ENCODE measurements at places on chromosomes 3 and 15. TPM values are rescaled to one million over a fixed set of nuclear protein-coding genes. Genes with fewer than 3 reads are reported as not detected.

GRCh38 chr15:52421029-52421428, 107.7 kb downstream of the MYO5A start:
- no peak for DNase-seq

Gene FMN1
- total RNA-seq = 28.3 TPM

Gene SST
- not detected for total RNA-seq

Gene PLA2G4D
- total RNA-seq = not detected

DNA sequence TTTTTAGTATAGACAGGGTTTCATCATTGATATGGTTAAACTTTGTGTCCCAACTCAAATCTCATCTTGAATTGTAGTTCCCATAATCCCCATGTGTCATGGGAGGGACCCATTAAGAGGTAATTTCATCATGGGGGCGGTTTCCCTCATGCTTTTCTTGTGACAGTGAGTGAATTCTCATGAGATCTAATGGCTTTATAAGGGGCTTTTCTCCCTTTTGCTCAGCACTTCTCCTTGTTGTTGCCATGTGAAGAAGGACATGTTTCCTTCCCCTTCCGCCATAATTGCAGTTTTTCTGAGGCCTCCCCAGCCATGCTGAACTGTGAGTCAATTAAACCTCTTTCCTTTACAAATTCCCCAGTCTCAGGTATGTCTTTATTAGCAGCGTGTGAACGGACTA, 20.2 kb upstream of the ZNF710 start:
- no peak for DNase-seq

DNA sequence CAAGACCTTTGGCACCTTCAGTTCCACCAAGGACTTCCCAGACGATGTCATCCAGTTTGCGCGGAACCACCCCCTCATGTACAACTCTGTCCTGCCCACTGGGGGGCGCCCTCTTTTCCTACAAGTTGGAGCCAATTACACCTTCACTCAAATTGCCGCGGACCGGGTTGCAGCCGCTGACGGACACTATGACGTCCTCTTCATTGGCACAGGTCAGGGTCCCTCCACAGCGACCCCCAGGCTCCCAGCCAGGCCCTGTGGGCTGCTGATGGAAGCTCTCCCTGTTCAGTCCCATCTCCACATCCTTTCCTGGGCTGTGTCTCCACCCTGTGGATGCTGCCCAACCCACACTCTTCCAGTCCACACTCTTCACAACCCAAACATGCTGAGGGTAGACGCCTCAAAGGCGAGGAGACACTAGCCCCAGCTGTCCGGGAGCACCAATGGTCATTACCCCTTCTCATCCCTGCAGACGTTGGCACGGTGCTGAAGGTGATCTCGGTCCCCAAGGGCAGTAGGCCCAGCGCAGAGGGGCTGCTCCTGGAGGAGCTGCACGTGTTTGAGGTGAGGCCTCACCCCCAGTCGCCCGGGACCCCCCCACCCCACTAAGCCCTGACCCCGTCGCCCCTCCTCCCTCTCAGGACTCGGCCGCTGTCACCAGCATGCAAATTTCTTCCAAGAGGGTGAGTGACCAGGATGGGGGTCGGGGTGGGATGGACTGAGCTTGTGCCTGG, 4.3 kb upstream of the LSMEM2 start:
- peak; percentile 89 for DNase-seq

- DNase-seq = no peak
These were observed 198.3 kb downstream of the ADAMTS9 start for GRCh38 chr3:64489361-64490044.

DNA sequence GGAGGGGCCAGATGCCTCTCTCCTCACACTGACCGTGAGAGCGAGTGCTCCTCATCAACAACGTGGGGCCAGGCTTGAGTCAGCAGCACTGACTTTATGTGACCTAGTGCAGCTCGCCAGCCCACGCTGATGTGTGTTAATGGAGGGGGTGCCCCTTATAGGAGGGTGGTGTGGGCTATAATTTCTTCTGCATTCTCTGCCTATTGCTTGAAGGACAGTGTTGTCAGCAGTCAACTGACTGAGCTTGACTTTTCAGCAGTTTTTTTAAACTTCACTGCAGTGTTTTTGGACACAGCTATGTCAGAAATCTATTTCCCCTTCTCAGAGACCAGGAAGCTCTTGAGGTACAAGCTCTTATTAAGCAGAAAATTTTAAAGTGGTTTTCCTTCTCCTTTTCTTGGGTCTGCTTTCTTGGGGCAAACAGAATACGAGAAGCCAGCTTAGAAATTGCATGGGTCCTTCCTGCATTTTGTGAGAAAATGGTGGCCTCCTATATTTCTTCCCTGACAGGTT, 304.8 kb upstream of the CTDSPL start:
- DNase-seq = peak; percentile 84

- no peak for DNase-seq
These were observed 74.2 kb downstream of the MAGEF1 start for GRCh38 chr3:184637705-184638104.

DNA sequence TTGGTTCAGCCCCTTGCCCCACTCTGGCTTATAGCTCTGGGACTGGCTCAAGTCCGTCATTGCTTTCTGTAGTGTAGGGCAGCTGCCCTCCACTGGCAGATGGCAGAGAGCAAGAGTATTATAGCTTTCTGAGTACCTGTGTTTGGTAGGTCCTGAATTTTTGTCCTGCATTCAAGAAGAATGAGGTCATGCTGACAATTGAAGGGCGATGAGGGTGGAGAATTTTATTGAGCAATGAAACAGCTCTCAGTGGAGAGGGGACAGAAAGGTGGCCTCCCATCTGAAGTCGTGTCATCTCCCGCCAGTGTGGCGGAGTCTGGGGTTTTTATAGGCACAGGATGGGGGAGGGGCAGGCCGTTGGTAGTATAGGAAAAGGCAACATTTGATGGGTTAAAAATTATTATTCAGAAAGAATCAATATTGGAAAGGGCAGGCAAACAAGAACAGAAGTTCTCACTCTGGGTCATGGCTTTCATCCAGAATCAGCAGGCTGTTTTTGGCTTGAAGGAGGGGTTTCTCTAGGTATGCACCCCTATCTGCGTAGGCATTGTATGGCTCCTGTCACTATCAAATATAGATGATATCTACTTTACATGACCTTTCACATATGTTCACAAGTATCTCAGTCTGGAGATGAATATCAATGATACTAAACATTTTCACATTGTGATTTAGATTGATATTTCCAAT, 1239.7 kb upstream of the ALCAM start:
- DNase-seq = no peak

Gene PP2D1
- not detected for total RNA-seq

DNA sequence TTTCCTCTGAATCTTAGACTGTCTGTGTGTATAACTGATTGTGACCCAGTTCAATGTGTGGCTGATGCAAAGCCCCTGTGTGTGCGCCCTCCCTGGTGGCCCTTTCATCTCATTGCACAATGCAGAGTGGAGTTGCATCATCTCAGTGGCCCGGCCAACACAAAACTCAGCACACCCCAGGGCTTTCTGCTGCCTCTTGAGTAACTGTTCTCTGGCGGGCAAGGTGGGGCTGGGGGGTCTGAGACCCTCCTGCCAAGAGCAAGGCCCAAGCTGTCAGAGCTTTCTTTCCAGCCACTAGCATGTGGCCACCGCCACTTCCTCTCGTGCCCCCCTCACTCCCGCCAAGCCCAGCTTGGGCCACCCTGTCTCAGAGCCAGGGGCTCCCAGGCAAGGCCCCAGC, 80.7 kb upstream of the ALDH1L1 start:
- DNase-seq = no peak

- no peak for DNase-seq
These were observed 14.9 kb upstream of the SHC4 start for GRCh38 chr15:48978638-48979037.

DNA sequence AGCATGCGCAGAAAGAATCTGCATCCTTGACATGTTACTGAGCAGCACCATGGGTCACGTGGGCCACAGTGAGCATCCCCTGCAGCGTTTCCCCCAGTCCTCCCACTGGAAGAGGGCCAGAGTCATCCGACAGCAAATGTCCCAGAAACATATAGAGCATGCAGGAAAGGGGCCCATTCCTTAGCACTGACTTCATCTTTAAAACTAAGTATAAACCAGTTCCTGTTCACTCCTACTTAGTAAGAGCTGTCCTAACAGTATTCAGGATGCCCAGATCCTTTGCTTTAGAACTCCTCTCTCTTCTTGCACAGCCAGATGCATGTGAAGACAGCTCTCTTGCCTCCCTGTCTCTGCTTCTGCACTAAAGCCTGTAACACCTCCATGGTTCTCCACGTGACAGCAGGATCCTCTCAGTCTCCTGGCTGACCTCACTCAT, 79.3 kb upstream of the OXTR start:
- DNase-seq = no peak

Gene FGD5
- 85.4 TPM for total RNA-seq

DNA sequence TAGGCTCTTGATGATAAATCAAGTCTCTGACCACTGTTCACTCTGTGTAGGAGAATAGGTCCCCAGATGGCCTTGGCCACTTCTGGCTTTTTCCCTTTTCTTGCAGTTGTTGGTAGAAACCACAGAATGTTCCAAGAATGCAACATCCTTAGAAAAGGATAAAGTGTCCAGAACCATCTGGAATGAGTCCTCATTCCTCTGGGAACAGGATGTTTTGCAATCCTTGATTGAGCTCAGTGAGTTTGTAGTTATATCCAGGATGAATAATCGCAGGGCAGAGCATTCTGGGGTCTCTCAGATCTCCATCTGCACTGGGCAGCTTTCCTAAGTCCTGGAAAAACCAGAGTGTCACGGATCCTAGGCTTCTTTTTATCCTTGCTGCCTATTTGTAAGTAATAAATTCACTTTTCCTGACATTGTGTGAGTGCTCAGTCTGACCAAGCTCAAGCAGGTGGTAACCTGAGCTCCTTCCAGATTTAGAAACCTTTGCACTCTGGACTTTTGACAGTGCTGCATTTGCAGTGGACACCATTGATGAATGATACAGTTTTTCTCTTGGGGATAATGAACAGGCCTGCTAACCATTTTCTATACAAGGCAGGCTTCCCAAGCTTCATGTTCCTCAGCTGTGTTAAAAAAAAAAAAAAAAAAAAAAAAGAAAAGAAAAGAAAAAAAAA, 1028.6 kb downstream of the OTOL1 start:
- DNase-seq = no peak

DNA sequence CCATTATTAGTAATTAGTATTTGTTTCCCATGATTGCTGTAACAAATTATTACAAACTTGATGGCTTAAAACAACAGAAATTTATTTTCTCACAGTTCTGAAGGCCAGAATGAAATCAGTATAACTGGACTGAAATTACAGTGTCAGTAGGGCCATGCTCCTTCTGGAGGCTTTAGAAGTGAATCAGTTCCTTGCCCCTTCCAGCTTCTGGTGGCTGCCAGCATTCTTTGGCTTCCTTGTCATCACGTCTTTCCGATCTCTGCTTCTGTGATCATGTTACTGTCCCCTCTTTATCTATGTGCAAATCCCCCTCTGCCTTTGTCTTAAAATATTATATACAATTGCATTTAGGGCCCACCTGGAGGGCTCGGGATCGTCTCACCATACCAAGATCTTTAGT, 92.0 kb downstream of the FOXB1 start:
- no peak for DNase-seq

DNA sequence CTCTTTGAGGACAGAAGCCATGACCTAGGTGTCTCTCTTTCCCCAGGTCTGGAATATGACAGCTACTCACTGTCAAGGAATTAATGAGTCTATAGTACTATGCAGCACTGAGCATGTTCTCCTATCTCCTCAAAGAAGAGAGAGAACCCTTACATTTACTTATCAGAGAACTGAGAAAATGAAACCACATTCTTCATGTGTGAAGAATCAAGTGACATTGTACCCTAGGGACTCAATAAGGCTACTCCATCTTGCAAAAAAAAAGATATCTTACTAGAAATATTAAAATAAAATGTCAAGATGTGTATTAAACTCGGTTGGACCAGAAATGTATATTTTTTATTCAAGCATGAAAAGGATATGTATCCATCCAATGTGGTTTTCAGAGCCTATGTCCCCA, 133.2 kb upstream of the COL8A1 start:
- DNase-seq = no peak

DNA sequence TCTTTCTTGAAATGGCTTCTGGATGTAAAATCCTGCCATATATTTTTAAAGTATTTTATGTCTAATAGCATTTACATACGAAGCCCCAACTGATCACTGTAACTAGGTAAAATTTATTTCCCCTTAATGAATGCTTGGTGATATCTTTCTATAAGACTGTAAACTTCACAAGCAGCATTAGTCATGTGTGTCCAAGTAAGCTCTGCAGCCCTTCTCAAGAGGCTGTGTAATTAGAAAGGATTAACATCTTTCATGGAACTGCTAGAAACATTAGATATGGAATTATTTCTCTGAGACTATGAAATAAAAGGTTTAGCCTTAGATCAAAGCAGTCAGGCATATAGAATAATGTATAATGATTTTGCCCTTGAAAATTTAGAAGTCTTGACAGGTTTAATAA, 143.3 kb downstream of the EPHA3 start:
- DNase-seq = no peak

- DNase-seq = no peak
These were observed 785 bp upstream of the IFT57 start for GRCh38 chr3:108222853-108223565.

DNA sequence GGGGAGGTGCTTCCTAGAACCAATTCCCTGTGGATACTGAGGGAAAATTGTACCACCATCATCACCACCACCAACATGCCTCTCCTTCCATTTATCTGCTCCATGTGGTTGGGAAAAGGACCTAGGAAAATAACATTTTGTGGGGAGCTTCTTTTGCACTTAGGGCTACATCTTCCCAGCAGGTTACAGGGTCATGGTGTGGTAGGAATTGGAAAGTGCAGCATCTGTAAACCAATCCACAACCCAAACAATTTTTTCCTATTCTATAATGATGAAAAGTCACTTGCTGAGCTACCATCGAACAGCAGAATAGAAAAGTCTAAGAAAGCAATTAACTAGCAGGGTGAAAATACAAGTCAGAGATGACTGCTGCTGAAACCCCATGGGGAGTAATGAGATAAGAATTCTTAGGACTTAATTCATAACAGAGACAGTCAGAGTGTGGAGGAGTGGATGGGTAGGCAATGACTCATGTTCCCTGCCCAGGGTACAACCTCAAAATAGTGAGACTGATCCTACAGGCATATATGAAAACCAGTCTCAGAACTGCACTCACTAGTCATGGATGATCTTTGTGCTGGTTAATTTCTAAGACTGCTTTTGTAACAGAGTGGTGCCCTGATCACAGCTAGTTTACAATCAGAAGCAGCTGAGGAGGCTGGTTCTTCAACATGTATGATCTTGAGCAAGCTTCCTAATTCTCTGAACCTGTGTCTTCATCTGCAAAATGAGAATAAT, 38.1 kb upstream of the LEKR1 start:
- no peak for DNase-seq

- DNase-seq = peak; percentile 93
These were observed 976 bp upstream of the ABTB1 start for GRCh38 chr3:127671523-127672428.

DNA sequence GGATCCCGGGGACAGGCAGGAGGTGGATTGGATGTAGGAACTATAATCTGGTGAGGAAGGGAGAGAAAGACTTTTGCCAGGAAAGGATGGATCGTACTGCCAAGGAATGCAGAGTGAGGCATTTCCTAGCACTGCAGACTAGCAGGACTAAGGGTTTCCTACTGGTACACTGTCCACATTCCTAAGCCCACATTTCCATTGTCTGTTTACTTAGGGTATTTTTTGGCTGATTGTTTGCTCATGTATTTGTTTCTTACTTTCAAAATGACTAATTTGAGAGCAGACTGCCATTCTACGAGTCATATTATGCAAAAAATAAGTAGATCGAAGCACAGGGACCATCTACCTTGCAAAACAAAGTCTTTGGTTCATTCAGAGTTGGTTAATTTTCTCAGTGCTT, 1029.5 kb upstream of the NR2F2 start:
- DNase-seq = no peak

Gene CIB1
- 83.2 TPM for total RNA-seq
